Body of pancreas (tissue), 4 donors: ENCODE measurements at places on chromosomes 7 and 10.

DNA sequence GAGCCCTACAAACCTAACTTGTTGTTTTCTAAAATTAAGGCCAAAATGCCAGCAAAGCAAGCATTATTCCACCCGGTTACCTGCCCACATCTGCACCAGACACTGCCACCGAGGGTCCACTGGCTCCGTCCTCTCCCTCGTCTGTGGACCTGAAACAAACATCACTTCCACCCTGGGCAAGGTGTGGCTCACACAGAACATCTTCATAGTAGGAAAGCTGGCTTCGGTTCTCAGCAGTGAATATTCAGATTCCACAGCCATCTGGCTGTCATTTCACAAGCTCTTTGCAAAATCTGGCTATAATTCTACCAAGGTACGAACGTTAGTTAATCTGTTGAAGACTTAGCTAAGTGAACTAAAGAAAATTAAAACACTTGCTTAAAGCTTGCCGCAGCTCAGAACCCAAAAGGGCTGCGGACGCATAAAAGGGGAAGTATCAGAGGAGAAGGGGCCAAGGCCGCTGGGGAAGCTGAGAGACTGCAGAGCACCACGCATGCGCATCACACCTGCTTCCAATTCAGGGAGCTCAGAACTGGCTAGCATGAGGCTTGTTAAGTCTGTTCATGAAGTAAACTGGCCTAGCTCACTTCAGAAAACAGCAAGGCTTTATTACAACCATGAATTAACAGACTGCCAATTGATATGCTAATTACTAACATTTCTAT, 46.1 kb downstream of the PTPRN2 start:
- DNase-seq, result no peak

GRCh38 chr7:17680026-17680425, 260.3 kb downstream of the SNX13 start:
- no peak for DNase-seq

- no peak for DNase-seq
These were observed 223.1 kb upstream of the PPP2R2D start for GRCh38 chr10:131677671-131678070.

- DNase-seq, result no peak
These were observed 31.2 kb downstream of the ARMH3 start for GRCh38 chr10:102024799-102025198.

- no peak for DNase-seq
These were observed 94.5 kb downstream of the HIPK2 start for GRCh38 chr7:139683137-139683921.

DNA sequence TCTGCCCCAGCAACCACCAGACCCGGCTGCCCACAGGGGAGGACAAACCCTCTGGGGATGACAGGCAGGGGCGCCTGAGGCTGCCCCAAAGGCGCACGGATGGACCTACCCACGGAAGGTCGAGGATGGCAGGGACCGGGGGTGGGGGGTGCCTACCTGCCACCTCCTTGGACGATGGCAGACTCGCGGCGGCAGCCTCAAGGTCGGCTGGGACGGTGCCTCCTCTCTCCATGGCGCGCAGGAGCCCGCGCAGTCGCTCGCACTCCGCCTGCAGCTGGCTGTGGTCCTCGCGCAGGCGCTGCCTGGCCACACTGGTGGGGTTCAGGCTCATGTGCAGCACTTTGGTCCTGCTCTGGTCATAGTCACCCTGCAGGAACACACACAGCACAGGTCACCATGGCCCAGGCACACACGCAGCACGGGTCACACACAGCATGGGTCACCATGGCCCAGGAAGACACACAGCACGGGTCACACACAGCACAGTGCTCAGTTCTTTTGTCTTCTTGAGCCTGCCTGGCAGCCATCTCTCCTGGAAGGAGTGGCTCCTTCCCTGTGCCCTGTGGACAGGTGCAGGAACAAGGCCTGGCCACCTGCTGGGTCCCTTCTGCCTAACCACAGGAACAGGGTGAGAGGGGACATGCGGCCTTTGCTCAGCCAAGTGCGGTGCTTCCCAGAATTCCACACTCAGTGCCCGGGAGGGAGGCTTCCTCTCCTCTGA, 266.6 kb downstream of the ELFN1 start:
- DNase-seq, result no peak

DNA sequence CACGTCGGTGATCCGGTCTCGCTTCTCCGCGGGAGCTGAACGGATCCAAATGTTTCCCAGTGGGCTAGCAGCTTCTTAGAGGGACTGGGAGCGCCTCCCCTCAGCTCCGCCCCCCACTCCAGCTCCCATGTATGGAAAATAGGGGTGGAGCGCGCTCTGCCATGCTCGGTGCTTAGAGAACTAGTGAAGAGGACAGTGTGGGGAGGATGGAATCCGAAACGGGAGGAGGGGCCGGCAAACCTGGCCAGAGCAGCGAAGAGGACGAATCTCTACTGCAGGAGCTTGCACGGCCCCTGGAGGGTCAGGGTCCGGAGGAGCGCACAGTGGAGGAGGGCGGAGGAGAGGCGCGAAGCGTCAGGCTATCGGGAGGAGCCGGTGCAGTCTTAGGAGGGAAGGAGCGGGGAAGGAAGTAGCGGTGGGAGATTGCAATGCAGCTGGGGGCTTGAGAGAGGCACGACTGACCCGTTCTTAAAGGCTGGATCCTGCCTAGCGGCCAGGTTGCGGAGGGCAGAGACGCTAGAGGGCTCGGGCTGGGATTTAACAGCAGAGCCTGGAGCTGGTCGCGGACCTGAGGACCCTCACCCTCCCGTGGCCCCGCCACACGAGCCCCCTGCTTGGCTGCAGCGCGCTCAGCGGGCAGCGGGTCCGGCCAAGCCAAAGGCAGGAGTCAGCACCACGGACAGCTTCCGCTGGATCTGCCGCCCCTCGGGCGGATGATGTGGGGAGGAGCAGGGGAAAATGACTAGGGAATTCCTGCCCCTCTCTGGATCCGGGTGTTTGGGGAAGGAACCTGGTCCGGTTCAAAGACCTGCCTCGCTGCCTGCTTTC, at the start of gene PRLHR:
Gene PRLHR, minus strand, starts transcription at position 51 of the 828 bp plus-strand sequence. CDS start 404 bp downstream, outside the sequence.
- DNase-seq, result peak; percentile 31

GRCh38 chr10:132698761-132699391, 87.1 kb downstream of the NKX6-2 start:
- no peak for DNase-seq

DNA sequence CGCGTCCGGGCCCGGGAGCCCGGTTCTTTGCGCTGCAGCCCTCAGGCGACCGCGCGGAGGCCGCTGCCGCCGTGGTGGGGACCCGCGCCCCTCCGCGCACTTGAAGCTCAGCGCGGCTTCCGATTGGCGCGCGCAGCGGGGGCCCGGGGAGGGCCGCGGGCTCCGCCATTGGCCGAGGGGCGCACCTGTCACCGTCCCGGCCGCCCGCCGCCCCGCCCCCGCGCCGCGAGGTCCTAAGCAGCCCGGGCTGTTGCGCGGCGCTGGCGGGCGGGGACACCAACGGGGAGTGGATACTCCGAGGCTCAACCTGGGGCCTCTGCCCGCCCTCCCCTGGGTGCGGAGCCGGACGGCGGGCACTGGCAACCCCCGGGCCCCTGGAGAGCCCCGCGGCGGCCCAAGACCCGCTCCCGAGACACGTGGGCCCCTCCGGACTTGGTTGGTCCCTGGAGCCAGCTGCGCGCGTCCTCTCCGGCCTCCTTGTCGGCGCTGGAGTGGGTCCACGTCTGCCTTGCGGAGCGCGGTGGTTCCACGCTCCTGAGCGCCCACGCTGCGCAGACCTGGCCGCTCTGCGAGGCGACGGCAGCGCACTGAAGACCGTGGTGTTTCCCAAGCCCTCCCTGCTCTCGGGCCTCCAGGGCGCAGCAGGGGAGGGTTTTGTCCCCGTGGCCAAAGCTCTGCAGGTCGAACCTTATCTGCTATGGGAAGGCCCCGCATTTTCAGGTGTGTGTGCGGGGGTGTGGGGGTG, at the start of gene MNX1:
Gene MNX1, minus strand, starts transcription at position 76 of the 745 bp plus-strand sequence. CDS start 313 bp downstream, outside the sequence.
- DNase-seq, result peak; percentile 91

DNA sequence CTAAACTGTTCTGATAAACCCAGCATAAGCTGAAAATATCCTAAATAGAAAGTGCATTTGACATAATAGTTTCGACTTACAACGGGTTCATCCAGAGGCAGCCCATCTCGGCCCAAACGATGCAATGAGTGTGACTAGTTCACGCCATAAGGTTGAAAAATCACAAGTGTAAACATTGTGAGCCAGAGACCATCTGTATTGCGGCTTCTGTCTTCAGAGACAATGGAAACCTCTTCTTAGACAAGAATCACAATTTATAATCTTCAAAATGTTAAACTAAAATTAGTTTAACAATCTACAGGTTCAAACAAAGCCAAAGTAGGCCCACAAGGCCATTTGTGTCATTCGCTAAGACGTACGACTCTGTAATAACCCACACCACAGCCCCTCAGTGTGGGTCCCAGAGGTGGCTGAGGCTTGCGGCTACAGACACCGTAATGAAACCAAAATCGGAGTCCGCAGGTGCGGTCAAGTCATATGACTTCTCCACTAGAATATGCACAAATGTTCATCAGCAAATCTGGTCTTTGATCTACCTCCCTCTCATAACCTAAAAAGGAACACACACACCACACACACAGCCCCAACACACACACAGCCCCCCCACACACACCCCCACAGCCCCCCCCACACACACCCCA, 81.8 kb downstream of the DIP2C start:
- no peak for DNase-seq

DNA sequence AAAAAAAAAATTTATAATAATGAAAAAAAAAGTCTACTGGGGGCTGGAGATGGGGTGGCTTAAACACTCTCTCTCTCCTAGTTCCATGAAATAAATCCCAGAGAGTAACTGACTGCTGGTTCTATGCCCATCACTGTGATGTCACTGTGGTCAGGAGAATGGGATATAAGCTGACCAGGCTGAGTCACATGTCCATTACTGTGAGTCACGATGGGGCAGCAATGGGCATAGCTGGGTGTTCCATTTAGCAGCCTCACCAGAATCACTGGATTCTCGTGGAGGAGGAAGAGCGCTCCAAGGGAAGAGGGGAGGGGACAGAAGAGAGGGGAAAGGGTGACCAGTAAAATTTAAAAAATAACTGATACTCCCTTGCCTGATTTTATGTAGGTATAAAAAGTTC, 37.1 kb downstream of the MASTL start:
- no peak for DNase-seq

DNA sequence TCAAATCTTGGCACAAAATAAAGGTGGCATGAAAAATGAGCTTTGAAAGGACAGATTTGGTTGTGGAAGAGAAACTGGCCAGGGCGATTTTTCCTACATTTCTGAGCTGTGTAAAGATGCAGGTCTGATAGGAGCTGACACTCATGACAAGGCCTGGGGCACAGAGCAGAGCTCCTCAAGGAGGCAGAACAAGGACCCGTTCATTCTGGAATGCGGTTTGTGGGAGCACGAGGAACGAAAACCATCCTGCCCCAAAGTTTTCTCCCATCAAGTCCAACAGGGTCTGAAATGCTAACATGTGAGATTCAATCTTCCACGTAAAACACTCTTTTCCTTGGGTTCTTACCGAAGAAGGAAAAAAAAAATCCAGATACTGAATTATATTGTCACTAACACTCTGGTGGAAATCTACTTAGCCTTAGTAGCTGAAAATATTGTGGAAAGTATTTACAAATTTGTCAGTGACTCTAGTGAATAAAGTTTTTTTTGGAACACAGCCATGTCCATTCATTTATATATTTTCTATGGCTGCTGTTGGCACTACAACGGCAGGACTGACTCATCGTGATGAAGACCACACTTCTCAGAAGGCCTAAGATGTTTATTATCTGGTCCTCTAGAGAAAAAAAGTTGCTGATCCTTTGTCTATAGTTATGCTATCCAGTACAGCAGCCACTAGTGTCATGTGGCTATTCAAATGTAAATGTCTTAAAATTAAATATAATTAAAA, 215.7 kb downstream of the BAMBI start:
- DNase-seq, result no peak

- no peak for DNase-seq
These were observed 10.0 kb upstream of the PROSER2 start for GRCh38 chr10:11813177-11813576.

DNA sequence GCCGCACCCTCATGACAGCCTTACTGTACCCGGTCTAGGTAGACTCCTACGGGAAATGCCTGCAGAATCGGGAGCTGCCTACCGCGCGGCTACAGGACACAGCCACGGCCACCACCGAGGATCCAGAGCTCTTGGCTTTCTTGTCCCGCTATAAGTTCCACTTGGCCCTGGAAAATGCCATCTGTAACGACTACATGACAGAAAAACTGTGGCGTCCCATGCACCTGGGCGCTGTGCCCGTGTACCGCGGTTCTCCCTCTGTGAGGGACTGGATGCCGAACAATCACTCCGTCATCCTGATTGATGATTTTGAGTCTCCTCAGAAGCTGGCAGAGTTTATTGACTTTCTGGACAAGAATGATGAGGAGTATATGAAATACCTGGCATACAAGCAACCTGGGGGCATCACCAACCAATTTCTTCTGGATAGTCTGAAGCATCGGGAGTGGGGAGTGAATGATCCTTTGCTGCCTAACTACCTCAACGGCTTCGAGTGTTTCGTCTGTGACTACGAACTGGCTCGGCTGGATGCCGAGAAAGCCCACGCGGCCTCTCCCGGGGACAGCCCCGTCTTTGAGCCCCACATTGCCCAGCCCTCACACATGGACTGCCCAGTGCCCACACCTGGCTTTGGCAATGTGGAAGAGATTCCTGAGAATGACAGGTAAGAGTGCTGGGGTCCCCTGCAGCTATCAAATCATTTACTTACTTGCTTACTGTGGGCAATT, 8.5 kb upstream of the CHCHD1 start:
- no peak for DNase-seq

DNA sequence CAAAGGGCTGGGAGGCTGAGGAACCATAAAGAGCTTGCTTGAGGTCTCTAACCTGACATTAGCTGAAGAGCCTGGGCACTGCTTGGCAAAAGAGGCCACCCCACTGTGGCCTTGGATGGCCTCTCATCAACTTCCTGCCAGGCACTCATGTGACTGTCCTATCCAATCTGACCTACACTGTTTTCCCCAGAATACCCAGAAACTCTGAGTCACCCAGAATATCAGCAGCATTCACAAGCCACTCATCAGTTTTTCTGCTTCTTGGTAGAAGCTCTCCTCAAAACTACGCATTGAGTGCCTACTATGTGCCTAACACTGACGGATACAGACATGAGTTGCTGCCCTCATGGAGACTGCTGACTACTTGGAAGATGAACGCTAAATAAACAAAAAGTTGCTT, 4.1 kb upstream of the NT5C2 start:
- DNase-seq, result peak; percentile 74

GRCh38 chr7:96838481-96838880, 128.8 kb upstream of the SEM1 start:
- DNase-seq, result no peak

- DNase-seq, result no peak
These were observed 254.3 kb upstream of the LYZL1 start for GRCh38 chr10:29034592-29034991.

- no peak for DNase-seq
These were observed 353.5 kb upstream of the LRGUK start for GRCh38 chr7:133773601-133774000.

DNA sequence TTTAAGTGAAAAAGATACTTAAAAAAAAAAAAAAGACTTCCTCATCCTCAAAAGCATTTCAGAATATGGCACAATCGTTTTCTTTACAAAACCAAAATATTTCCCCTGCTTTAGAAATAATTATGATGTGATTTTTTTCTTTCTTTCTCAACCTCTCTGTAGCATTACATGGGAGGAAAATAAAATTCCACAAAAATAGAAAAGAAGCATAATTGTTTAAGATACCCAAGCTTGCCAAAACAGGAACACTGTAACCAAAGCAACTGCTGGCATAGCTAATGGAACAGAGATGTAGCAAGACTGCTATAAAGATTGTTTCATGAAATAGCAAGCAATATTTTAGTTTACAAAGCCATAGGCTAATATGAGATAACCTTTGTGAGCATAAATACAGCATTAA, 75.6 kb upstream of the GPR22 start:
- no peak for DNase-seq

GRCh38 chr10:105243381-105243780, 602.3 kb downstream of the SORCS3 start:
- no peak for DNase-seq
